ENCODE measurements at places on chromosomes 12 and 14. TPM values are rescaled to one million over a fixed set of nuclear protein-coding genes. Genes with fewer than 3 reads are reported as not detected.

FAM234B gene
- total RNA-seq: 10.8 TPM

- DNase-seq: no peak
These were observed 42.7 kb upstream of the SLC6A15 start for GRCh38 chr12:84955298-84955697.

- DNase-seq: peak; percentile 95
These were observed 67.2 kb downstream of the BTG1 start for GRCh38 chr12:92078167-92079053.

ANO2 gene
- 0.43 TPM for total RNA-seq

SAMD4A gene
- total RNA-seq: 61.3 TPM

- DNase-seq: no peak
These were observed 5.9 kb upstream of the GALNT9 start for GRCh38 chr12:132335179-132335756.

DNA sequence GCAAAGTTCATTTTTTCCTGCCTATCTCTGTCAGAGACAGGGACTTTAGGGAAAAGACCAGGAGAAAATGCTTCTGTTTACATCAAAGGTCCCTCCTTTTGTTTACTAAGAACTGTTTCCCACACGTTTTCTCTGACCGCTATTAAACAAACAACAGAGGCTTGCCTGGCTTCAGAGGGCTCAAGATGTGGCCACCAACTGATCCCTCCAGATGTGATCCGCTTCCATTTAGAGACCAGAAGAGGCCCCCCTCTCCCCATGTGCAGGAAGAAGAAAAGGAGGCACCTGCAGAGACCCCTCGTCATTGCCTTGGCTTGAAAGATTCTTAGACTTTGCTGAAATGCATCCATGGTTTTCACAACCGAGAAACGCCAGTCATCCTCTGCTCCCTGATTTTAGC lies 217.9 kb upstream of the PWP1 start:
- no peak for DNase-seq

- peak; percentile 89 for DNase-seq
These were observed 2.0 kb upstream of the LRP1-AS start for GRCh38 chr12:57149245-57149900.

DNA sequence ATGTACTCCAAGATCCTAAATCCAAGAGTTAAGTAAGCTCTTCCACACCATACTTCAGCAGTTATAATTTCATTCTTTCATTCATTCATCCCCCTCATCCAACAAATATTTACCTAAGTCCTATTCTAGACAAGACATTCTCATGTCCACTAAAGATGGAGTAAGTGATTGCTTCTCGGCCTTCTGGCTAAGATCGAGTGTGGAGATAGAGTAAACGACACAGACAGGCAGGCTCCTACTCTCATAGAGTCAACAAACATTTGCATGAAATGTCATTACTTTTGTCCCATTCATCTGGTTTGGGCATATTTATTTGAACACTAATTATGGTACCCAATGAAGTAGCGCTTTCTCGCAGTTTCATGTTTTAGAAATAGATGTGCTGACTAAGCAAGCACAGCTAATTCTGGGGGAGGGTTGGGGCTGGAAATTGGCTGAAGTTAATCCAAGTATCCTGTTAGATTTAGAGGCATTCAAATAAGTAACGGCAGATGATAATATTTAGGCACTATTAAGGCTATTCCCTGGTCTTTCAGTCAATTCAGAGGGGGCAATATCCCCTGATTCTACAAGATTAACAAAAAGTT lies 176.5 kb downstream of the CEP128 start:
- DNase-seq: no peak

DNA sequence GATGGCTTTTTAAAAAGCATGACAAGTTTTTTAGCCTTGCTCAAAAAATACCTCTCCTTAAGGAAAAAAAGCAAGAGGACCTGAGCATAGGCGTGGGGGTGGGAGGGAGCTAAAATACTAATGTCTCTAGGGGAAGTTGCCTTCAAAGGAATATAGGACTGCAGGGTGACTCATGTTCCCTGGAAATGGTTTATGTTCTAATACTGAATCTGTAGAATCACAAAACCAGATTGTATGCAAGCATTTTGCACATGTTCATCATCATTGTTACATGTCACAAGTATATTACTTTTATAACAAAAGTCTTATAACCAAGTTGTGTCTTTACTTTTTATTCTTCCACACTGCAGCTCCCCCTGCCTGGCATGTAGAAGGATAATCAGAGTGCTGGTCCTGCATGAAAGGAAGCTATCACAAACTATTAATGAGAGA lies 36.6 kb downstream of the GPR135 start:
- peak; percentile 82 for DNase-seq

- no peak for DNase-seq
These were observed 4.4 kb downstream of the DLK1 start for GRCh38 chr14:100731011-100731670.

- DNase-seq: no peak
These were observed 10.7 kb upstream of the TXNRD1 start for GRCh38 chr12:104204690-104205480.

DNA sequence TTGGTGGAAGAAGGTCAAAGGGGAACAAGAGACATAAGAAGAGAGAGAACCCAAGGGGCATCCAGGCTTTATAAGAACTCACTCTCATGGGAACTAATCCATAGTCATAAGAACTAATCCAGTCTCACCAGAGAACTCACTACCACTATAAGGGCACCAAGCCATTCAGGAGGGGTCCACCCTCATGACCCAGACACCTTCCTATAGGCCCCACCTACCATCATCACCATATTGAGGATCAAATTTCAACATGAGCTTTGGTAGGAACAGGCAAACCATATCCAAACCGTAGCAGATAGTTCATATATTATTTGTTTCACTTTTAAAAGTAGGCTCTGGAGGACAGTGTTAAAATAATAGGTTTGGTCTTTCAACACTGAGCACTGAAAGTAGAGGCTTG lies 350.1 kb downstream of the TMTC2 start:
- no peak for DNase-seq

DNA sequence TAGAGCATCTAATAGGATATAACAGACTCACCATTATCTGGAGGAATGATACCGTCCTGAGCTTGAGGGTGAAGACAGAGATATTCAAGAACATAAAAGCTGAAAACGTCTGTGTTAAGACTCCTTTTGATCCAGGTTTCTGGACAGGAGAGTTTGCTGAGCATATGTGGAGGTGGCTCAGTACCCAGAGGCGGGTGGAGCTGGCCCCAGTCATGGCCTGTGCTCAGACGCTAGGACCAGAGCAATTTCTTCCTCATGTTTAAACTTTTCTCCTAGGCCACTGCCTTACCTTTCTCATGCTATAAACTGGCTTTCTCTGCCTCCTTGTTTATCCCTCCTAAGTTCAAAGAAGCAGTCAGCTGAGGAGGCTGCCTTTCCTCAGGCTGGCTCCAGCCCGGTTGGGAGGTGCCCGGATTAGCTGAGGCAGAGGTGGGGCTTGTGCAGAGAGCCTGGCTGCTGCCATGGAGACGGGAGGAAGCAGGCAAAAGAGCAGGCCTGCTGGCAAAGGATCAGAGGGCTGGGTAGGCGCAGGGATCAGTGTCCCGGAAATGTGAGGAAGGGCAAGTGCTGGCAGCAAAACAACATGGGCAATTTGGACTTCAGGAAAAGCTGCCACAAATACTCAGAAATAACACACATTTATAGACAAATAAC lies 13.7 kb downstream of the COA8 start:
- DNase-seq: peak; percentile 97

DNA sequence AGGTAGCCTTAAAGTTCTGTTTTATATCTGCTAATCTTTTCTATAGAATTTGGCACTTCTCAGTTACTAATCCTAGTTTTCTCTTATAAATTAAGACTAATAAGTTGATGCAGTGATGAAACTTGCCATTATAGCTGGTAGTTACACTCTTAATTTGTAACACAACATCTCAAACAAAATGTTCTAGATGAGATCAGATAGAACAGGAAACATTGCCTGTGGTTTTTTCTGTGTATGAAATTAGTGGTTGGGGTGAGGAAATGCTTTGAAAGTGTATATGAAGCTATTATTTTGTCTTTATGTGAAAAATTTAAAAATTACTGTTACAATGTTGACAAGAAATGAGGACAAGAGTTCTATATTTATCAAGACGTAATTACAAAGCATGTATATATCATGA lies 91.9 kb downstream of the PCNX1 start:
- DNase-seq: no peak
